ENCODE measurements at places on chromosomes 4 and X.

- no peak for DNase-seq
Observed at GRCh38 chr4:120557372-120557771, 365.2 kb downstream of the PRDM5 start.

- DNase-seq: peak; percentile 9
Observed at GRCh38 chr4:159206427-159206871, 103.6 kb downstream of the RAPGEF2 start.

DNA sequence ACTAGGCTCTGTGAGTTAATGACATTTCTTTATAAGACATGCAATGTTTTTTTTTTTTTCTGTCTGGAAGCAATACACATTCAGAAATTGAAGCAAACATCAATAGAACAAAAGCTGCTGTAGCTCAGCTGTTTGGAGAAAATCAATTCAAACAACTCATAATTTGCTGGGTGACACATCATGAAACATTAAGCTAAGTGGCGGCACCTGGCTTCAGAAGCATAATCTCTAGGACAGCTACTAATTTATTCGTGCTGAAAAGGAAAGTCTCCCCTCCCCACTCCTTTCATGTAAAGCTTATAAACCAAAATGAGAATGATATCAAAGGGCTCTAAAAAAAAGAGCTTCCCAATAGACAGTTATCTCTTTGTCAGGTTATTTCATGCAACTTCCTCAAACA is 73.9 kb downstream of the LUZP4 start:
- DNase-seq: no peak

- no peak for DNase-seq
Observed at GRCh38 chr4:146182443-146182842, 6.9 kb downstream of the LSM6 start.

DNA sequence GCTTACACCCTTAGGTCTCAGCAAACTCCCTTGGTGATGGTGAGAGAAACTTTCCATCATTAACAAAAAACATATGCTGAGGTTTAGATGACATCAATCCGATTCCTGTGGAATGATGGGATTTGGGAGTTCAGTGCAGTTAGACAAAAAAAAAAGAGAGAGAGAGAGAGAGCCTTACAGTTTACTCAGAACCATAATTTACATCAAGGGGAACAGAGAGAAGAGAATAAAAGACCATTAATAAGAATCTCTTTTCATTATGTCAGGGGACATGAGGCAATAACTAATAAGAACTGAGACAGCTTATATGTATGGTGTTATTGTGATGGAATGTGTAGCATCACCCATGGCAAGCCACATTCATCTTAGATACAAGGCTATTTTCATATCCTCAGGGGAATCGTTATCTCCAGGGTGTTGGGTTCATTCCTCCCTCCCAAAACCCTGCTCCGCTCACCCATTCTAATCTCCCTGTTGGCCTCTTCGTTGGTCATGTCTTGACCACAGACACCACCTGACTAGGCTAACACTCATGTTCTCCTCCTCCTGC is 175.7 kb upstream of the MXRA5 start:
- no peak for DNase-seq

GRCh38 chr4:84634961-84635360 is 52.0 kb downstream of the CDS1 start:
- DNase-seq: no peak

DNA sequence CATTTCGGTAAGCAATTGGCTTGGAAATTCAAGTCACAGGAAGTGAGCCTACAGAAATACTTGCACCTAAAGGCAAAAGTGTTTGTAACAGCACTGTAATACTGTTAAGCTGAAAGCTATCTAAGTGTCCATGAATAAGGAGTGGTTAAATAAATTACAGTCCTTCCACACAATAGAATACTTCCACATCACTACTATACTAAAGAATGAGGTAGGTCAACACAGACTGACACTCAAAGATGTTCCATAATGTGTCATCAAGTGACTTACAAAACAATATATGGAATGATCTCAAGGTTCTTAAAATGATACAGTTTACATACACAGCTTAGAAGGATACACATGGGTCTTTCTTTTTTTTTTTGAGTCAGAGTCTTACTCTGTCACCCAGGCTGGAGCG is 27.0 kb downstream of the SLC10A6 start:
- DNase-seq: no peak

DNA sequence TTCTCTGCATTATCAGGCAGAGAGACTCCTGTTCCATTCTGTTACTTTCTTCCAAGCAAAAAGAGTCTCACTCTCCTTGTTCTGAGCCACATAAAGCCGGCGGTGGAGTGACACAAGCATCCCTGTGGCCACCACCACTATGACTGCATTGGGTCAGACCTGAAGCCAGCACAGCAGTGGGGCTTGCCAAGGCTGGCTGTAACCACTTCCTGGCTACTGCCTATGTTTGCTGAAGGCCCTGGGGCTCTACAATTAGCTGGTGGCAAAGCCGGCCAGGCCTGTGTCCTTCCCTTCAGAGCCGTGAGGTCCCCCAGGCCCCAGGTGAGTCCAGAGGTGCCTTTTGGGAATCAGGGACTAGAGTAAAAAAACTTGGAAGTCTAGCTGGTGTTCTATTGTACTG is 31.8 kb downstream of the PLAC8 start:
- DNase-seq: no peak

DNA sequence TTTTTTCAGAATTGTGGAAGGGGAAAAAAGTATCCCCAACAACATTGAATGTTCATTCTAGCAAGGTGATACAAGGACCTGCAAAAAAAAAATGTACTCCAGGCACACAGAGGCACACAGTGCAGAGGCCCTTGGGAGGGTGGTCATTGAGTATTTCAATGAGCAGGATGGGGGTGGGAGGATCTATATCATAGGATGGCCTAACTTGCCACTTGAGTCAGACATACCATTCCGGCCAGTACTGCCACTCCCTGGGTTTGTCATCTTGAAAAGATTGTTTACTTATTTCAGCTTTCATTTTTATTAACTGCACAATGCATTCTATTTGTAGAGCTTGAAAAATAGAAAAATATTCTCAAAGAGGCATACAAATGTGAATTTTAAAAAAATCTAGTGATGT is 18.7 kb downstream of the ZNF595 start:
- DNase-seq: no peak

DNA sequence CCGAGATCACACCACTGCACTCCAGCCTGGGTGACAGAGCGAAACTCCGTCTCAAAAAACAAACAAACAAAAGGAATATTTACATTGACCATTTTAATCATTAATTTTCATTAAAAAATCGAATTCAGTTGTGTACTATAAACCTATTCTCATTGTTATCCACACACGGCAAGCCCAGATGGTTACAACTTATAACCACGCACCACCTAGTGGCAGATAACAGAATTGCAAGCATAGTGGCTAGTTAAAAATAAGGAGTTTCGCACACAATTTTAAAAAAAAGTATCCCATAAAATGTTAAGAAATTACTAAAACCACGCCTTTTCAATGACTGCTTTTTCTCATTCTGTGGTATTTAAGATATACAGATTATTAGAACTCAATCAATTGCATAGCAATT is 25.4 kb downstream of the MBNL3 start:
- no peak for DNase-seq

DNA sequence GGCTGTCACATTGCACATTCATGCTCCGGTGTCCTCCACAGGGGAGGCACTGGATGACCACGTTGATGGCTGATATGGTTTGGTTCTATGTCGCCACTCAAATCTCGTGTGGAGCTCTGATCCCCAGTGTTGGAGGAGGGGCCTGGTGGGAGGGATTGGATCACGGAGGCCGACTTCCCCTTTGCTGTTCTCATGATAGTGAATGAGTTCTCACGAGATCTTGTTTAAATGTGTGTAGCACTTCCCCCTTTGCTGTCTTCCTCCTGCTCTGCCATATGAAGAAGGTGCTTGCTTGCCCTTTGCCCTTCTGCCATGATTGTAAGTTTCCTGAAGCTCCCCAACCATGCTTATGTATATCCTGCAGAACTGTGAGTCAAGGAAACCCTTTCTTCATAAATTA is 22.3 kb upstream of the NAT8L start:
- DNase-seq: no peak

- DNase-seq: no peak
Observed at GRCh38 chr4:128323401-128323800, 35.8 kb upstream of the PGRMC2 start.

DNA sequence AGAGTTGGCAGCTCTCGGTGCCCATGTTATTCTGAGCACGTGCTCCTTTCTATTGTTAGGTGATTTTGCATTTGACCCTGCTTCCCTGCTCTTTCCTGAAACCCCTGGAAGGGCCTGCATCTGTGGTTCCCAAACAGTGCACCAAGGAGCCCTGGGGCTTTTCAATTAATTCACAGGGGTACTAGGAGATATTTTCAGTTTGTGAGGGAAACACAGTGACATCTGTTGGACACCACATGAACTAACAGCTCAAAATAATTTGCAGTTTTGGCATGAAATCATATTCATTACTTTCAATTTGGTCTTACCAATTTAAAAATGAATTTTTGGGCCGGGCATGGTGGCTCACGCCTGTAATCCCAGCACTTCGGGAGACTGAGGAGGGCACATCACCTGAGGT is 156.6 kb downstream of the GATB start:
- DNase-seq: no peak

- no peak for DNase-seq
Observed at GRCh38 chr4:85486425-85487086, 11.6 kb downstream of the ARHGAP24 start.

DNA sequence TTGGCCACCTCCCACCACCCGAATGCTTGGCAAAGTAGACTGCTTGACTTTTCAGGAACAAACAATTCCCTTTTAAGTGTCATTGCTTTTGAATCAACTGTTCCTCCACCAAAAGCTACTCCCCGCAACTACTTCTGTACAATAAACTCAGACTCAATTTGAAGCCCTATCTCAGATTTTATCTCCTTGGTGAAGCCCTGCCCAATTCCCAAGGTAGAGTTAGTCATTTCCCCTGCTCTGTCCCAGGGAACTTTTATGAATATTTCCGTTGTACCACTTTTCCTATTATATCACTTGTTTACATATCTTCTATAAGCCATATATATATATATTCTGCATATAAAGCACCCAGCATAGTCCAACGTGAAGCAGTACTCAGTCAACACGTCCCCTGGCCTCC is 102.8 kb downstream of the C4orf51 start:
- DNase-seq: no peak

- no peak for DNase-seq
Observed at GRCh38 chr4:125306533-125306932, 8.2 kb upstream of the FAT4 start.

DNA sequence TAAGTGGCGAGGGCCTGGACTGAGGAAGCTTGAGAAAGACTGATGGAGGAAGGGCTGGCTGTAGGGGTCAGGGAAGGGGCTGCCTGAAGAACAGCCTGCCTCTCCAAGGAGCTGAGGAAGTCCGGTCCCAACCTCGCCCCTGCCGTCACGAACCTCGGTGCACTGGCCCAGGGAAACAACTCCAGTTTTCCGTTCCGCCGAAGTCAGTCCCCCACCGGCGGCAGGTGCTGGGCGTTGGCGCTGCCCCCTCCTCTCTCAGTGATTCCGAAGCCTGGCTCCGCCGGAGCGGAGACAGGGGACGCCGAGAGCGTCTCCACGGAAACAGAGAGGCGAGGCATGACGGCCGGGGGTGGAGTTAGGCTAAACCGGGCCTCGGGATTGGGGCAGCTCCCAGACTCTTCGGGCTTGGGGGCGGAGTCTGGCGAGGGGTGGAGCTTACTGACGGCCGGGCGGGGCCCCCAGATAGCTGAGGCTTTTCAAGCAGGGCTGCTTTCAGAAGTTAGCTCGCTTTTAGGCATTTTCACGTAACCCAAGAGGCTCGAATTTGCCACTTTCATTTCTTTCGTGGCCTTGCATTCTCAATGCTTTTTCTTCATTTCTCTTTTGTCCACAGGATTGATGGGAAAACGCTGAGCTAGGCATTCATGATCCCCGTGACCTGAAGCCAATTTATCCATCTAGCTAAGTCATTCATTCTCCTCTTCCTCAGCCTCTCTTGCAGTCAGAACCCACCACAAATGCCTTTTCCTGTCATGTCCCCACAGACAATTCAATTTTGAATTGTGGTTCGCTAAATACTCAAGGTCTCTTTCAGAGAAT is at the start of gene TTC29:
Gene TTC29, minus strand, starts transcription at position 309 of the 819 bp plus-strand sequence. CDS start 5,969 bp downstream, outside the sequence.
- DNase-seq: no peak

- no peak for DNase-seq
Observed at GRCh38 chrX:132875650-132876522, 82.5 kb downstream of the HS6ST2 start.

DNA sequence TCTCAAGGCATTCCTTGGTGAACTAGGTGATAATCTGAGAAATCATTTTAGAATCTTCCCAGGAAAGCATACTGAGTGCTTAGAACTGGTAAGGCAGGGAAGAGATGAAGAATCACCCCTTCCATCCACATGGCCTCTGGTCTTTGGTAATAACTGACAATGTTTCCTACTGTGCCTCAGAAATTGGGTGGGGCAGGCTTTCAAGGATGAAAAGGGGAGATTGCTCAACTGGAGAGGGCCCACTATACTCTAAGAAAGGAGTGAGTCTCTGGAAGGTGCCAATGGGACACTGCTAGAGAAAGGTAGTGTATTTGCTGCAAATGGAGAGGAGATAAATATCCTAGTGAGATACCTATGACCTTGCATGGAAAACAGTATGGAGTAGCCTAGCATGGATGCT is 135.0 kb upstream of the SCML1 start:
- DNase-seq: no peak

GRCh38 chr4:123555807-123556273 is 159.2 kb downstream of the SPRY1 start:
- no peak for DNase-seq

Data from KG1 (cell line).